ENCODE measurements at places on chromosomes 4 and X. TPM values are rescaled to one million over a fixed set of nuclear protein-coding genes. Genes with fewer than 3 reads are reported as not detected.

SLC4A4 gene
- total RNA-seq, result under 0.01 TPM

PRAF2 gene
- total RNA-seq, result 5.0 TPM

MAGEA2 gene
- not detected for total RNA-seq

SLC6A14 gene
- total RNA-seq, result not detected

MTMR8 gene
- 0.49 TPM for total RNA-seq

RHOXF1 gene
- total RNA-seq, result not detected

CLDN22 gene
- not detected for total RNA-seq

CTAG1A gene
- total RNA-seq, result not detected

HS3ST1 gene
- 1.1 TPM for total RNA-seq

TCEAL6 gene
- not detected for total RNA-seq

TLL1 gene
- 12.5 TPM for total RNA-seq
